SJCRH30 (cell line): ENCODE measurements at places on chromosomes 4 and X. TPM values are rescaled to one million over a fixed set of nuclear protein-coding genes. Genes with fewer than 3 reads are reported as not detected.

NPY2R gene
- not detected in 2 replicates for total RNA-seq

- no peak for DNase-seq
Observed at GRCh38 chrX:78455901-78456300, 128.5 kb upstream of the CYSLTR1 start.

ARL9 gene
- total RNA-seq = 0.08 and 0.13 TPM in 2 replicates

FGD1 gene
- 4.5 and 4.7 TPM in 2 replicates for total RNA-seq

IL9R gene
- total RNA-seq = not detected in 2 replicates

- no peak for DNase-seq
Observed at GRCh38 chr4:128715616-128716015, 93.9 kb upstream of the JADE1 start.

DNA sequence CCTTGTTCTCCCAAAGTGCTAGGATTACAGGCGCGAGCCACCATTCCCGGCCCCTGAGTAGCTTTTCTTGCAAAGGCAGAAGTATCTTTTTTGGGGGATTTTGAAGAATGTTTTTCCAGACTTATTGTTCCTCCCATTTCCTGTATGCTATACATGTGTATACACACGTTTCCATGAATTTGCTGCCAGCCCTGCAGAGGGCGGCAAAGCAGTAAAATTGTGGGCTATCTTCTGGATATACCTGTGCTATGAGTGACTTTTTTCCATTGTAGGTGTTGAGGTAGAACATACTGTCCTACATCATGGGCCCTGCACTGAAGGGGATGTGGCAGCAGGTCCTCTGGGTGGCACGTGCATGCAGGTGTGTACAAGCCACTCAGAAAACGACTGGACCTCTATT, 16.9 kb upstream of the MED28 start:
- DNase-seq = no peak

DNA sequence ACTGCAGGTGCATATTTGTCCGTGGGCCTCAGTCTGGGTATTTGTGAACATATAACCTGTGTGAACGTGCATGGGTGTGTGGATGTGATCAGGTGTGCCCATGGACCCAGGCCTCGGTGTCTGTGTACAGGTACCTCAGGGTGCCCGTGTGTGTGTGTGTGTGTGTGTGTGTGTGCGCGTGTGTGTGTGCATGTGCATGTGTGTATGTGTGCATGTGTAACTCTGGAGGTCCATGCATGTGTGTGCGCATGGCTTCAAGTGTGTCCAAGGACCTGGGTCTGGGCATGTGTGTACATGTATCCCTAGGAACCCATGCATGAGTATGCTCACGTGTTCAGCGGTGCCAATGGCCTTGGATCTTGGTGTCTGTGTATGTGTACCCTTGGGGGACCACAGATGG, 15.8 kb downstream of the FTSJ1 start:
- DNase-seq = no peak

GRCh38 chr4:79022529-79022928, 83.3 kb upstream of the PAQR3 start:
- no peak for DNase-seq

BTC gene
- 0.26 and 0.30 TPM in 2 replicates for total RNA-seq

DNA sequence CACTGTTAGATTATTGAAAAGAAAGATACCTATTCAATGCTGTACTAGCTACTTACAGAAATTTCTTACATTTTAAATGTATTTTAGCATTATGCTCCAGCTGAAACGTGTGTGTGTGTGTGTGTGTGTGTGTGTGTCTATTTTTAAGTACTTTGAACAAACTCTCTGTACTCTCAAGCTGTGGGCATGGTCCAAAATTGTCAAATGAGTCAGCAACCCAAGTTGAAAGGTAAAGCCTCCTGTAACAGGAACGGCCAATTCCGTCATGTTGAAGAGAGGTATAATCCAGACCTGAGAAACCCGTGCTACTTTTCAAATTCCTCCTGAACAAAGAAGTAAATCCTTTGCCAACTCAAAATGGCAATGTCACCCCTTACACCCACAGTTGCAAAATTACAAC, 20.5 kb downstream of the MAOB start:
- DNase-seq = no peak

DNA sequence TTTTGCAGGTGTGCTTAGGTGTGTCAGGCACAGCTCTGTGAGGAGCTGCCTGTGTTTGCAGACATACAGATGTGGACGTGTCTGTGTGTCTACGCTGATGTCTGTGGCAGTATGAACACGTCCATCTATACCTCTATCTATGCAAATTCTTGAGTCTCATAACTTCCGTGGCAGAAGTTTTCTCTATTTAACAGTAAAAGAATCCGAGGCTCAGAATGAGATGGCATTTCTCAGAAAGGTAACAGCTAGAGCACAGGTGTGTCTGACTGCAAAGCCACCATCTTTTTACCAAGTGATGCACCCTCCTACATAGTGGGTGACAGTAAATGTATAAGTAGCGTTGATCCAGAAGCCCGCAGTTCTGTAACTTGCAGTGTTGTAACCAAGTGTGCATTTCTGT, 39.9 kb upstream of the CYP4V2 start:
- no peak for DNase-seq

GRCh38 chrX:72685018-72685417, 29.1 kb downstream of the PHKA1 start:
- DNase-seq = no peak

- DNase-seq = peak; percentile 94
Observed at GRCh38 chr4:88456670-88457306, at the start of gene HERC5. Gene HERC5 (plus strand): TSS chr4:88457119. CDS start chr4:88457270, 151 bp downstream.

GRCh38 chr4:48065587-48066052, 49.0 kb downstream of the NIPAL1 start:
- DNase-seq = no peak
